ELF-1 (cell line): ENCODE measurements at places on chromosomes 12 and 14.

GRCh38 chr12:123091230-123092150 is 59.4 kb downstream of the PITPNM2 start:
- no peak for DNase-seq

GRCh38 chr14:69487771-69488170 is 3.2 kb downstream of the PLEKHD1 start:
- DNase-seq, result no peak

DNA sequence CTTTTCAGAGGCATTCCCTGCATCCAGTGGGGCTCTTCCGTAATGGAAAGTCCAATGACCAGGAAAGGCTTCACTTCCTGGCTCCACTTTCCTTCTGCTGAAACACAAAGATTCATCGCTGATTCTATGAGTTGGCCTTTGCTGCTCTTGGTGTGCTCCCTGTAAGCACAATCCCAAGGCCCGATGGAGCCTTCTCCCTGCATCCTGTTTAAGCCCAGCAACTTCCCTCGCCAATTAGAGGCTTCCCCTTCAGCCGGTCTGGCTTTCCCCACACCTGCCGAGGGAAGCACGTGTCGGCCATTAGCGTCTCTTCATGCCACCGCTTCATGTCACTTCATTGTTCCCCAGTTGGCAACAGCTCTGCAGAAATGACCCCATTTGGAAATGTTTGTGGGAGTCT is 693.9 kb downstream of the MED13L start:
- DNase-seq, result no peak

- no peak for DNase-seq
Observed at GRCh38 chr12:6630736-6631135, 5.0 kb downstream of the LPAR5 start.

DNA sequence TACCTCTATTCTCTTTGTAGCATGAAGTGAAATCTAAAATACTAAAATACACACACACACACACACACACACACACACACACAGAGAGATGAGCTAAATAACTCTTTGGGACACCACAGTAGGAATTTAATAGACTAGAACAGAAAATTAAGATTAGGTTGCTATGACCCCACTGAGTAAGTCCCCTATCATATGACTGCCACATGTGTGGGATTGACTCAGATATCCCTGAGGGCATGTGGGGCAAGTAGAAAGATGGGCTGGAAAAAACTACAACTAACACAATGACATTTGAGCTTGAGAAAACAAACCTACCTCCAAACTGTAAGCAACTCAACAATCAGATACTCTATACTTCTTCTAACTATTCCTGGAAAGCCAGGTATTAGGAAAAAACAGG is 27.0 kb downstream of the SLC25A21 start:
- DNase-seq, result no peak

DNA sequence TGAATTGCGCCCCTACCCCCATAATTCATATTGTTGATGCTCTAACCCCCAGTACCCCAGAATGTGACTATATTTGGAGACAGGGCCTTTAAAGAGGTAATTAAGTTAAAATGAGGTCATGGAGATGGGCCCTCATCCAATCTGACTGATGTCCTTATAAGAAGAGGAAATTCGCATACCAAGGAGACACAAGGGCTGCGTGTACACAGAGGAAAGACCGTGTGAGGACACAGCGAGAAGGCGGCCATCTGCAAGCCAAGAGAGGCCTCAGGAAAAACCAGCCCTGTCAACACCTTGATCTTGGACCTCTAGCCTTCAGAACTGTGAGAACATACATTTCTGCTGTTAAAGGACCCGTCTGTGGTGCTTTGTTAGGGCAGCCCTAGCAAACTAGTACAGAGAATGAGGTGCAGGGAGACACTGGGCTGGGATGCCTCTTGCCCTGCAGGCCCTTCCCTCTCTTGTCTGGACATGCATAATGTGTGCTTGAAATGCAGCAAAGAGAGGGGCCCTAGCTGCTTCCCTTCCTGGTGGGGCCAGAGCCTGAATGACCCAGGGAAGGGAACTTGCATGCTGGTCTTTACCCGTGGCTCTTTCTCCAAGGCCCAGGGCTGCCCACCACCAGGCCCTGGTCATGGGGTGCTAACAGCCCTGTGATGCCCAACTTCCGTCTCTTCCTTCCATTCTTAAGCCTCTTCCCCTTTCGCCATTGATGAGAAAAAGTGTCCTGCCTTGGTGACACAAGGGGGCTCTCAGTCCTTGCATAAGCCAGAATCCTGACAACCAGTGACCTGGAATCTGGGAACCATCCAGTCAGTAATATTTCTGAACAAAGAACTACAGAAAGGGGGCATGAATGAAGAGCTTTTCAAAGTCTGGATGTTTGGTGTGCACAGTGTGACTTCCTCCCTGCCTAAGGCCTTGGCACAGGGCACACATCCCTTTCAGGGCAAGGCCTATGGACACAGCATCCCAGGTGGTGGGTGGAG is 50.0 kb upstream of the GPATCH2L start:
- no peak for DNase-seq

- no peak for DNase-seq
Observed at GRCh38 chr12:57722716-57723629, 15.6 kb downstream of the AGAP2 start.

DNA sequence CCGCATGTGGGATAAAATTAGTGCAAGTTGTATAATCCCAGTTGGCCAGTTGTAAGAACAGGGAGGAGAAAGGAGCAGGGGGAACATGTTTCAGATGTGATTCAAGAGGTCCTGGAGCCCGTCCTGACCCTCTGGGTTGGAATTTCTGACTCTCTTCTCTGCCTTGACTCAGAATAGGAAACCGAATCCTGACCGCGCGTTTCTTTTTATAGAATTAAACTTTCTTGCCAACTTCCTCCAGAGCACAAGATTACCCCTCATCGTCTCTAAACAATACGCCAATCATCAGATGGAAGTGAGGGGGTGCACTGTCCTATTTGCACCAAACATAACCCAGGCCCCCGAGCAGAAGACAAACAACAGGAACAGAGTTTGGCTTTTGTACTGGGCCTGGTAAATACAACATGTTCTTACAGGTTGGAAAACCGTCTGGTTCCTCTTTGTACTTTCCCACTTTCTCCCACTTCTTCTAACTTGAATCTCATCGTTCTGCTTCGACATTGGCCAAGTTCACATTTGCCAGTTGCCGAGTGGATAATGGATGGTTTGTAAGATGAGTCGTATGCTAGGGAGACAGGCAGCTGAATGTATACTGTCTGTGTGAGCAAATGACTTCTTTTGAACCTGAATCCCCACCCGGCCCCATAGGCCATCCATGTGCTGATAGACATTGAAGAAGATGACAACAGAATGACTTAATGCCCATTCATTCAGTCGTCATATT is 42.6 kb upstream of the MED13L start:
- no peak for DNase-seq

GRCh38 chr14:86897224-86897623 is 1095.8 kb downstream of the GALC start:
- no peak for DNase-seq

DNA sequence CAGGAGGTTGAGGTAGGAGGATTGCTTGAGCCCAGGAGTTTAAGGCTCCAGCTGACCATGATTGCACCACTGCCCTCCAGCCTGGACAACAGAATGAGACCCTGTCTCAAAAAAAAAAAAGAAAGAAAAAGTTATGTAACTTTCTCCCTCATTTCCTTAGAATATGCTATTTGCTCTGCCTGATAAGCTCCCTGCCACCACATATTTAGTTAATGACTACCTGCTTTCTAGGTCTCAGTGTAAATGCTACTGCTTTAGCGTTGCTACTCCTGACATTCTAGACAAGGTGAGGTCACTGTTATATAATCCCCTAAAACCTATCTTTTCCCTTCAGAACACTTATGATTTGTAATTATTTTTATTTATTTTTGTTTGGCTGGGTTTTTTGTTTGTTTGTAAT is 86.3 kb upstream of the AMN1 start:
- DNase-seq, result no peak
